ENCODE measurements at places on chromosomes 4 and X.

GRCh38 chrX:85897362-85898126, 149.8 kb downstream of the CHM start:
- no peak for DNase-seq

DNA sequence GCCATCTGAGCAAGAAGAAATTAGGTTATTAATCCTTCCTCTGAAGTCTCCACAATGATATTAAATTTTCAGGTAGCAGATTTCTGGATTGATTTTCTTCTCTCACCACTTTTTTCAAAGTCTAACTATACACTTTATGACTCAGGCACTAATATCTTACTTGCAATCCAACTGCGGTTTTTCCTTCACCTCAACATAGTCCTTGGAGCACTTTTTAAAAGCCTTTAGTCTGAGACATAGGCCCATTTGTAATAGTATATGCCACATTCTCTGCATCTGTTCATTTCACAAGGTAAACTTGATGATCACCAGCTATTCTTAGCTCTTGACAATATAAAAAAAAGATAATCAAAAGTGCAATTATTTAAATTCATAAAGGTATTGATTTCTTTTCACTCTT, 55.9 kb upstream of the EDNRA start:
- DNase-seq, result no peak

- DNase-seq, result no peak
Measured at GRCh38 chrX:13208281-13208935, 111.4 kb downstream of the ATXN3L start.

- no peak for DNase-seq
Measured at GRCh38 chrX:145729635-145730034, 88.0 kb upstream of the SLITRK2 start.

- no peak for DNase-seq
Measured at GRCh38 chr4:6466756-6467381, 5.5 kb downstream of the PPP2R2C start.

- no peak for DNase-seq
Measured at GRCh38 chrX:149069899-149070298, 435.2 kb downstream of the IDS start.

DNA sequence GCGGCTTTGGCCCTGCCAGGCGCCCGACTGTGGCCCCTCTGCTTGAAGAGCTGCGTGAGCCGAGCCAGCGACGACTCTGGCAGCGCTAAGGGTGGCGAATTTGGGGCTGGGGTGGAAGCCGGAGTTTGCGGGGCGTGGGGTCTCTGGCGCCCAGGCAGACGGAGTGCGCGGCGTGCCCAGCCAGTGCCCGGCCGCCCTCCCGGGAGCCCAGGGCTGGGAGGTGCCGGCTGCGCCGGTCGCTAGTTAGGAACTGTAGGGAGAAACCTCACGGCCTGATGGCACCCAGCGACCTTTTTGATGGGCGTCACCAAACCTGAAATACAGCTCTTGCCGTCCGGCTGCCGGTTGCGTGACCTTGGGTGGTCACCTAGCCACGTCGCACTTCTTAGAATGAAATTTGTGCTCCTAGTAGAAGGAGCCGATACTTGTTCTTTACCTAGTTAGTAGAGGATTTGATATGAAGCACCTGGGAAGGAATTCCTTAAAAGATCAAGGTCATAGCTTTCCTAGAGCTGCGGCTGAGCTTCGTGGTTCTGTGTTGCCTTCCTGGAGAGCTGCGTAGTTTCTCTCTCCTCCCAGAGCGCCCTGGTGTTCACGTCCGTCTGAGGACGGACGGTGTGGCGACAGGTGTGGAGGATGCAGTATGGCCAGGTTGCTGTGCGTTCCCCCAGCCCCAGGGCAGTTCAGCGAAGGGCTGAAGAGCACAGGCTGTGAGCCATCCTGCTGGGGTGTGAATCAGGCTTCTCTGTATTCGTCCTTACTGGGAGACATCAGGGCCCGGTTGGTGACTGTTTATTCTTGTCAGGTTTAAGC, 680 bp downstream of the MAEA start:
- no peak for DNase-seq

- DNase-seq, result peak; percentile 2
Measured at GRCh38 chrX:24838629-24839028, 144.9 kb downstream of the POLA1 start.

GRCh38 chr4:128812442-128813235, 3.1 kb downstream of the JADE1 start:
- no peak for DNase-seq

- DNase-seq, result peak; percentile 48
Measured at GRCh38 chr4:13656569-13657405, 29.3 kb upstream of the BOD1L1 start.

DNA sequence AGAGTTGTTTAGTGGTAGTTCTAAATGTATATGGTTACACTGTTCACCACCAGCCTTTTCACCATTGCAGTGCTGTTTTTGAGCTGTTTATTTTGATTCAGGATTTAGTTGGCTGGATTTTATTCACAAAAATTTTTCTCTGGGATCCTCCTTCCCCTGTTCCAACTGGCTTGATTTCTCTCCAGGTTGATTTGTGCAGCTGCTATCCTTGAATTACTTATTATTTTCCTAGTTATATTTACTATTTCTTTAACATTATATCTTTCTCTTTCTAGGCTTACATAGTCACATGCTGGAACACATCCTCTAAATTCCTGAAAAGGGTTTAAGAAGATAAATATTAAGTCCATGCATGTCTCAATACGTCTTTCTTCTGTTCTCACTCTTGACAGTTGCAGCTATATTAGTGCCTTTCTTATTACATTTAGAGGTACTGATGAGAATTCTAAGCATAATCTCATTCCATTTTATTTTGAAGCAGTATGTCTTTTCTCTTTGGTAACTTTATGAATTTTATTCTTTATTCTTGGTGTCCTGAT, 82.2 kb downstream of the SUPT20HL2 start:
- no peak for DNase-seq

DNA sequence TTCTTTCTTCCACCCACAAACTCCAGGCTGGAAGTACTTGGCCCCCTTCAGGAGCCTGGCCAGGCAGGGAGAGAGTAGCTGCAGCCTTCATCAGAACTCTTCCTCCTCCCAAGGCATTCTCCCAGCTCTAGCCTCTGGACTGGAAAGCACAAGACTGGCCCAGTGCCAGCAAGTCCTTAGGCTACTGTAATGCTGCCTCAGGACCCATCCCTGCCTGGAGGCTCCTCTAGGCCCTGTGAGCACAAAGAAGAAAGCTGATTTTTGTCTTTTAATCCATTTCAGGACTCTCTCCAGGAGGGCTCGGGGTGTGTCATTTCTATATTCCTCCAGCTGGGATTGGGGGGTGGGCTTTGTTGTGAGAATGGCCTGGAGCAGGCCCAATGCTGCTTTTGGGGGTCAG, 10.8 kb downstream of the AWAT2 start:
- no peak for DNase-seq

DNA sequence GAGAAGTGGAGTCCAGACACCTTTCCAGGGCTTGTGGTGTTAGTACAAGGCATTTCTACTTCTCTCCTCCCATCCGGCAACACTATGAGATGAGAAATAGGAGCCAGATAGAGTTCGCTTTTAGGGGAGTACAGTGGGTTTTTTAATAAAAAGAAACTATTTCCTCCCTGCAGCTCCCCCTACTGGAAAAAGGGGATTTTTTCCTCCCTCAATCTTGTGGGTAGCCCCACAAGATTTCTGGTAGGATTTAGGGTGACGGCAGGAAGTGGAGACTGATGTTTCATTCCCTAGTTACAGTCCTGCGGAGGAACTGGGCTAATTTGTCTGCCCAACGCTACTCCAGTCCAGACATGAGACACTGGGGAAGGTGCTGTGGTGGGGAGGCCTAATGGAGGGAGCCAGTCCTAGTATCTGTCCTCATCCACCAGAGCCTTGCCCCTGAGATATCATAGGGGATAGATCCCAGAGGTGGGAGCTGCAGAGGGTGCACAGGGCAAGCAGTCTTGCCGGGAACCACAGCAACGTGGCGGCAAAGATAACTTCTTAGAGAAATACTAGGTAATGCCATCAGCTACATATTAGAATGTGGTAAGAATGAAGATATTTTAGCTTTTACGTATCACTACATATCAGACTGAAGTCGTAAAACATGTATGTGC, 45.5 kb upstream of the PRKG2 start:
- no peak for DNase-seq

DNA sequence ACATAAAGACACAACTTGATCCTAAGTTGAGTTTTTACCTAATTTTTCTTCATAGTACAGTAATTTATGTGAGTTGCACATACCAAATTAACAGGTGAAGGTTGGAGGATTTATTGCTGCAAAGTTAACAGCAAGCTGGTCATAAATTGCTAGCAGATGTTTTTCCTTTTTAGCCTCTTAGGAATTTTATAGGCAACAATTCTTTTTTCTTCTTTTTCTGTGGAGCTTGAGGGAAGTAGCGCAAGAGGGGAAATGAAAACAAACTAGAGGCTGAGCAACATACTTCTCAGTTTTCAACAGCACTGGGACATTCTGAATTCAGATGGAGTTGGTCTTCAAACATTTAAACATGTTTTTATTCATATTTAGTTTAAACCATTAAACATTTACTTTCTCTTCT, 63.7 kb upstream of the TLR2 start:
- no peak for DNase-seq

DNA sequence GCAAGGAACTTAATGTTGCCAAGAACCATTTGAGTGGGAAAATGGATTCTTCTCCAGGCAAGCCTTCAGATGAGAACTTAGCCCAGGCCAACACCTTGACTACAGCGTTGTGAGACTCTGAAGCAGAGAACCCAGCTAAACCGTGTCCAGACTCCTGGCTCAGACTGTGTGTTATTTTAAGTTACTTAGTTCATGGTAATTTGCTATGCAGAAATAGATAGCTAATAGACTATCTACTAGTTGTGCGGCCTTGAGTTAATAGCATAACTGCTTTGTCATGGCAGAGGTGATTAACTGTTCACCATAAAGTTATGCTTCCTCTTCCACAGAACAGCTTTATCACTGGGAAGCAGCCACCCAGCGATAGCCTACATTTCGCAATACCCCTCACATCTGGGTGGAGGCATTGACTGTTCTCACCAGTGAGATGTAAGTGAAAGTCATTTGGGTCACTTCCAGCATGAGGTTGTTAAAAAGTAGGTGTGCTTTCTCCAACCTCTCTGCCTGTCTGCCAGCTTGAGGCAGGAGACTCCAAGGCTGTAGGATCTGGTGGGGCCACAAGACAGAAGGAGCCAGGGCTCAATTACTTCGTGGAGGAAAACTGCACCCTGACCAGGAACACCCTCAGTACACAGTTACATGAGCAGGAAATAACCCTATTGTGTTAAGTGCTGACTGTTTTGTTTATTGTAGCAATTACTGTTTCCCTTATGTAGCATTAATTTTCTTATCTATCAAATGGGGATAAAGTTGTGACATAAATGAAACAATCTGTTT, 94.2 kb downstream of the GPAT3 start:
- peak; percentile 1 for DNase-seq

DNA sequence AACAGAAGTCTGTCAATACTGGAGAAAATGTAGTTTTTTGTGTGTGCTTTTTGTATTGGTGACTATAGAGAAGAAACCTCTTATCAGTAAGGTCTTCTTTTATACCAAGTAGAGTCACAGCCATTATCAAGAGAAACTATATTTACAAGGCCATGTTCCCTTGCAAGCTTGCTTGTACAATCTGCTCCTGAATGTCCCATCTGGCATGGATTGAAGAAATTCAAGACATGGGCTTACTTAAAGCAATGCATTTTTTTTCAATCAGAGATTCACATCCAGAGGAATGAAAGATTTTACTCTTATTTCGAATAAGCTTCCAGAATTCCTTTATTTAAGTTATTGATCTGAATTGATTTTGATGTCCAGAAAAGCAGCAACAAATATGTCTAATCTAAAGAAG, 537.3 kb upstream of the RPS6KA3 start:
- DNase-seq, result no peak

DNA sequence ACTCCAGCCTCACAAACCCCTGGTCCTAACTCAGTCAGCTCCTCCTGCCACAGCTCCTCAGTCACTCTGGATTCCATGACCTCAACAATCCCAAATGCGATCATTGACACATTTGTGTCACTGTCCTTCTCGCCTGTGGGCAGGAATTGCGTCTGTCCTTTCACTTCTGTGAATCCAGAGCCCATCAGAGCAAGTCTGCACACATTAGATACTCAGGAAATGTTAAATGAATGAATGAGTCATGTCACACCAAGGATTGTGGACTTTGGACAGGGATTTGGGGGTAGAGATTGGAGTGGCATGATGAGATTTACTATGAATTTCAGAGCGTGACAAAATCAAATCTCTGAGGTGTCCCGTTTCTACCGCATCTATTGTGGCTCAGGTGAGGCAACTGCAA, 11.8 kb upstream of the CLDN24 start:
- no peak for DNase-seq

DNA sequence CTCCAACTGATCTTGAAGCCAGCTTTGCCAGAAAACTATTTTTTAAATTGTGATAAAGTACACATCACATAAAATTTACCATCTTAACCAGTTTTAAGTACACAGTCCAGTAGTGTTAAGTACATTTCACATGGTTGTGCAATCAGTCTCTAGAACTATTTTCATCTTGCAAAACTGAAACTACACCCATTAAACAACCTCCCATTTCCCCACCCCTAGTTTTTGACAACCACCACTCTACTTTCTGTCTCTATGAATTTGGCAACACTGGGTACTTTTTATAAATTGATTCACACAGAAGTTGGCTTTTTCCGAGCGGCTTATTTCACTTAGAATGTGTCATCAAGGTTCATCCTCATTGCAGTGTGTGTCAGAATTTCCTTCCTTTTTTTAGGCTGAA, 31.0 kb downstream of the TRPC5 start:
- DNase-seq, result no peak

GRCh38 chr4:97153042-97153441, 990.2 kb downstream of the STPG2 start:
- no peak for DNase-seq

- DNase-seq, result no peak
Measured at GRCh38 chr4:105808030-105808749, 87.1 kb upstream of the NPNT start.

- no peak for DNase-seq
Measured at GRCh38 chr4:40923316-40924095, 173.8 kb downstream of the NSUN7 start.

GRCh38 chrX:47644557-47645091, 5.7 kb downstream of the ELK1 start:
- DNase-seq, result peak; percentile 18

DNA sequence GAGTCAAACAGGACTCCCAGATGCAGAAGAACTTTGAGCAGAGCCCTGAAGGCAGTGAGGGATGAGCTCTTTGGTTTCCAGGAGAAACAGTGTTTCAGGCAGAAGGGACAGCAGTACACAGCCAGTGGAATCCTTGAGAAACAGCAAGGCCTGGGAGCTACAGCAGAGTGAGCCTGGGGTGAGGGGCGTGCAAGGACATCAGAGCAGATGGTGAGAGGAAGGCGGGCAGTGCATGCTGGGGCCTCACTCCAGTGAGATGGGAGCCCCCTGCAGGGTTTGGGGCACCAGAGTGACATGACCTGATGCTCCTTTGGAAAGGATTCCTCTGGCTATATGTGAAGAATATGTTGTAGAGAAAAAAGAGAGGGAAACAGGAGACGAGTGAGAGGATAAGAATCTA, 98.1 kb upstream of the EGFL6 start:
- no peak for DNase-seq

DNA sequence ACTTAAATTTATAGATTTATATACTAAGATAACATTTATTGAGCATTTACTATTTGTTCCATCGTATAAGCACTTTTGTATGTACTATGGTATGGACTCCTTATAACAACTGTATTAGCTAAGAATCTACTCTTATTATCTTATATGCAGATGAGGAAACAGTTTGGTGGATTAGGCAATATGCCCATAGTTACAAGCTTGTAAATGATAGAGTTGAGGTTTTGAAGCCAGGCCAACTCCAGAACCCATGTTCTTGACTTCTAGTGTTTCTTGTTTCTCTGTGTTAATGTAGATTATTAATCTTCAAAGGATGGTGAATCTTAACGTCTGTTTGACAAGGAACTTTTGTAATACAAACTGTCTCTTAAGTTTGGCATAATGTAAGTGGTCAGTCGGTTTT, 71.3 kb downstream of the STIM2 start:
- no peak for DNase-seq
